ENCODE measurements at places on chromosomes 6 and 20.
A peak's percentile ranks its signal among the peaks of the same experiment; 100 is the strongest.

DNA sequence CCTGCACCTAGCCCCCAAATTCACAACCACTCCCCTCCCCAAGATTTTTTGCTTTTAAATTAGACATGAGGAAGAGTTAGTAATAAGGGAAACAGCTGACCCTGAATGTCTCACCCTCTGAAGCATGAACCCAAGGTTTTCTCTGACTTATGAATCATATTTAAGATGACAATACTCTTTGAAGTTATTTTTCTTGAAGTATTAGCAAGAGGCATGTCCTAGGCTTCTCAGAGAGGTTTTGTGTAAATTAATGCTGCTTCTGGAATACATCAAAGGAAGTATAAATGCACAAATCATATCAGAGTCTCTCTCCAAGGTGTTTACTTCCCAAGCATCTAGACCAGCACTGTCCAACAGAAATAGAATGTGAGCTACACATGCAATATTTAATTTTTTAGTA, 408.1 kb upstream of the MARCKS start:
- DNase-seq, result no peak

GRCh38 chr20:21101453-21101931, 4.7 kb downstream of the LINC00237 start:
- no peak for DNase-seq

- DNase-seq, result no peak
Observed at GRCh38 chr6:89148016-89148750, 2.3 kb downstream of the PM20D2 start.

- DNase-seq, result no peak
Observed at GRCh38 chr20:24366336-24367004, 103.0 kb upstream of the SYNDIG1 start.

GRCh38 chr6:41252401-41253169, 24.4 kb downstream of the TREML4 start:
- no peak for DNase-seq

DNA sequence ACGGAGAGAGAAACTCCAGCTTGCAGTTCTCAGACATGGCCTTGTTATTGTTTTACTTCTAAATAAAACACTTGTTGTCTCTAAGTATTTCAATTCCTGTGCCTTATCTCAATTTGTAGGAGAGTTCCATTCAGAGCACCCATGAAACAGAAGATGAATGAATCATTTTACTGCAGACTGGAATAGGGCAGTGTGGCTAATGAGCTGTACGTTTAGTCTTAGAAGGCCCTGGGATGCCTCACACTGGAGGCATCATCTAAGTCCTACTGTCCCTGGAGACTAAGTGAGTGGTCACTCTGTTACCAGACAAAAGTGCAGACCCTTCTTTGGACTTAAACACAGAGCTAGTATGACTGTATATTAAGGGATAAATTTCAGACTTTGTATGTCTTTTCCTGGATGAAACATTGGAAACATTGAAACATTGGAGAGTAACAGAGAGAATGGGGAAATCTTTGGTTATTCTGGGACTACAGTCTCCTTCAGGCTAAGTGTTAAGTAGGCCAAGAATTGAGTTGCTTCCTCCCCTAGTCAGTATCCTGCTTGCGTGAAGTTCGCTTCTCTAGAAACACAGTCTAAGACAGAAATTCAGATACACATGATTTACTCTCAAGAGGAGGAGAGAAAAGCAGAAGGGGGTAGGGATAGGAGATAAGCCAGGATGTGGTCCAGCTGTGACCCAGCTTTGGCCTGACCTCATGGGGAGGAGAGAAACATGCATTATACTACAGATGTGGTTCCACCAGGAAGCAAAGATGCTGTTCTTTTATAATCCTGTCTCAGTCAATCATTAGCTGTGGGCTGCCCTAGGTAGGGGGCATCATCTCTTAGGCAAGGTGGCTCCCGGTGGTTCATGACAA, 167.4 kb upstream of the BMP2 start:
- no peak for DNase-seq

- peak; percentile 60 for DNase-seq
Observed at GRCh38 chr20:46308258-46309157, at the start of gene CDH22. TSS of gene CDH22 (minus strand) at chr20:46308498. CDS start at chr20:46251294, 57,204 bp downstream.
